ENCODE measurements at places on chromosomes 3 and 15.

DNA sequence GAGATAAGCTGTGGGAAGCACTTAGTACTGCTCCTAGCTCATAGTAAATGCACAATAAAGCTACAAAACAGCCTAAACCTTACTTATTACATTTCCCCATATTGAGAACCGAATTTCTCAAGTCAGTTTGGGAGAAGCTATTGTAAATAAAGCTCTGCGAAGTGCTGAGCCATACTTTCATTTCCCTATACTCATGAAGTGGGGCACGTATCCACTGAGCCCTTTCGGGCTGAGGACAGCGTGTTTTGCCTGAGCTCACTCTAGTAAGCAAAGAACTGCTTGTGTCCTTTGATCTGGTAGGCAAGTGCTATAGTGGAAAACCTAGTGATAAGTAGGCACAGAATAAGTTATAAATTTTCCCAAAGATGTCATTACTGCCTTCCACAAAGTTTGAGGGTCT lies 165.0 kb downstream of the RSL24D1 start:
- DNase-seq, result no peak

DNA sequence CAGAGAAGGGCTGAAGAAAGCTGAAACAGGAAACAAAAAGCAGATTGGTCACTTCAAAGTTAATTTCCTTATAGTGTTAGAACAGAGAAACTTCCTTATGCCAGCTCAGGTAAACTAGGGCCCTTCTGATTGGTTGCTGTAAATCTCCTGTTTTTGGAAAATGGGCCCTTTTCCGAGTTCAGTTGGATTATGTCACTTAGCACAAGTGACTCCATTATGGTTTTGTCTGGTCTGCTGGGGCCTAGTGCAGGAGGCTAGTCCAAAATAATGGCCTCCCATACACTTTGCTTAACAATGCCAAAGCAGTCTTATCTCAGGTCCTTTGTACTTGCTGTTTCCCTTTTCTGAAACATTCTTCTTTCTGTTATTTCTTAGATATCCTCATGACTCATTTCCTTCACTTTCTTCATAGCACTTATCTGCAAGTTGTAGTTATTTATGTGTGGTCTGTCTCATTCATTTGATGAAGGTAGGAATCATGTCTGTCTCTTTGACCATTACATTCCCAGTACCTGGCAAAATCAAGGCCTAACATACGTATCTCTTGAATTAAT lies 7.7 kb upstream of the DCP1A start:
- DNase-seq, result no peak

DNA sequence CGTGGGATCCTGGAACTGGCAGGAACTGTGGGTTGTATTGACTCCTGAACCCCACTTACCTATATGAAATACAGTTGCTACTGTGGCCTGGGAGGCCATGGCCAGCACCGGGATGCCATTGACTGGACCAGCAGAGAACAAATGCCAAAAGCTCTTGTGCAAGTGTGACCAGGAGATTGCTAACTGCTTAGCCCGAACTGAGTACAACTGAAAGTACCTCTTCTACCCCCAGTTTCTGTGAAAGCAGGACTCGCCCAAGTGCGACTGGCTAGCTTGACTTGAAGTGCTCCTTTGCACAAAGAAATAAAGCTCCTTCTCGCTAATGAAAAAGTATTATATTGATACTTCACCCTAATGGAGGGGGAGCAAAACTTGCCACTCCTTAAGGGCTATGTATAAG lies 101.3 kb upstream of the ATP11B start:
- DNase-seq, result no peak

- DNase-seq, result no peak
Measured at GRCh38 chr3:167032267-167032876, 347.7 kb downstream of the ZBBX start.

DNA sequence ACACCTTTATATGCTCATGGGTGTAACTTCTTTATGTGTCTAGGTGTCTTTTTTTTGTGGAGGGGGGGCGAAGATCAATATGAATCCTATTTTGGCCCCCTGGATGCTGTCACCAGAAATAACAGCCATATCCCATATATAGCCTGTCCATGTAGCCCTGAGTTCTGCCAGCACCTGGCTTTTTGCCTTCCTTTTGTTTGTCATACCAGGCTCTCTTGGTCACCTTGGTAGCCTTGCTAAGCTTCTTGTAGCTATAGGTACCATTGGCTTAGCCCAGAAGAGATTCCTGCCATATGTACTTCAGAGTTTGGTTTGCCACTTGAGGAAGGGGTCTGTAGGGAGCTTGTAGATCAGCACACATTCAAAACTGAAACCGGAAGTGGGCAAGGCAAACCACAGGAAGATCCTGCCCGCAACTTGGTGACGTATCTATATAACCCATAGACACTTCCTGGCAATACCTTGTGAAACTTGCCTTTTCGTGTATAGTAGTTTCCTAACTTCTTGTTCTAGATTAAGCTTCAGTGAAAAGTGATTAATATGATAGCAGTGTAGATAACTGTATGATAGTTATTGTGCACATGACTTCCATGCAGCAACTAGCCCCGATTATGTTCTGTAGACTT lies 11.9 kb downstream of the RASA2 start:
- no peak for DNase-seq

- no peak for DNase-seq
Measured at GRCh38 chr3:177482048-177482691, 284.9 kb upstream of the TBL1XR1 start.

- DNase-seq, result no peak
Measured at GRCh38 chr3:86673991-86674390, 317.0 kb downstream of the VGLL3 start.

GRCh38 chr15:97189162-97189780 lies 771.2 kb upstream of the ARRDC4 start:
- DNase-seq, result no peak

GRCh38 chr3:122646146-122646988 lies 34.3 kb upstream of the PARP14 start:
- no peak for DNase-seq

DNA sequence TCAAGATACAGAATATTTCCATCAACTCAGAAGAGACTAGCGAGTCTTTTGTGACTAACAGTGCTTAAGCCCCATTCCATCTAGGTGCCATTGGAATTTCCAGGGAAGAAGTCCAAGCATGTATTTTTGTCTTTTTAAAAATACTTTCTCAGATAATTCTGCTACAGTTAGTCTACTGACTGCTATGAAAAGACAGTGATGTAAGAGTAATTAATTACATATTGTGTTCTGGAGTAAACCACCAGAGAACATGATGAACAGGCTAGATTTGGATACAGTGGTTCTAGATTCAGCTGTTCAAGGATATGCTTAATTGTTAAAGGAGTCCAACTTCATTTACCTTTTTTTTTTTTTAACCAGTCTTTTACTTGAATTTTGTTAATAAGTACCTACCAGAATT lies 34.8 kb upstream of the PAK6 start:
- no peak for DNase-seq

DNA sequence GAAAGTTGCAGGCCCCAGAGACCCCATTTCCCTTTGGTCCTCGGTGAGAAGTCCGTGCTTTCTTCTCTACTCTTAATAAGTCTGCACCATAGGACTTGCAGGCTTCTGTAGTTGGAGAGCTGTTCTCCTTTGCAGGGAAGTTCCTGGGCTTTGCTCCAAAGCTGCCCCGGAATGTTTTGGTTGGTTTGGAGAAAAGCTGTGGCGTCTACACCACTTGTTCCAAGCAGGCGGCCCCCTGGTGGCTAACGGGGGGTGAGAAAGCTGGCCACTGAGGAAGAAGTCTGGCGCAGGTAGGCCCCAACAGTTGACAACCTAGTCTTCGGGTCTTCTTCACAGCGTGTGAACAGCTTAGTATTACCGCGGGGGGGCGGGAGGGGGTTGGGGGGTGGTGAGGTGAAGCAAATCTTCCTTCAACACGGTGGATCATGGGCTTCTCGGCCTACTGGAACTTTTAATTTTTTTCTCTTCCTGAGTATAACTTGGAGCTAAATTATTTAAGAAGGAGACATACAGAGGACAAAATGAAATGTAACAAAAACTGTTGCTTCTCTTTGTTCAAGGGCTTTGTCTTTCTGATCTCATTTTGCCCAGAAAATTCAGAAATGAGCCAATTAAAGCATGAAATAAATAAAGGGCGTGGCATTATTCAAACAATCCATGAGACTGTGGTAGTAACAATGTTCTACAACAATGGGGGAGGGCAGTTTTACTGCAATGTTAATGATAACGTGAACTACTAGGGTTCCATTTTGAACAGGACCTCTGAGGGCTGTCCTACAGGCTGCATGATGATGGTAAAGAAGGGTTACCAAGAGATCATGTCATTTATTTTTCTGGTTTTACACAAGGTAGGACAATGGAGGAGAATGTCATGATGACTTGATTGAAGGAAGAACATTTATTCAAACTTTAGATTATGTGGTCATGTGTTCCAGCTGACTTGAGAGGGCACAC lies 2.2 kb upstream of the THRB start:
- no peak for DNase-seq

DNA sequence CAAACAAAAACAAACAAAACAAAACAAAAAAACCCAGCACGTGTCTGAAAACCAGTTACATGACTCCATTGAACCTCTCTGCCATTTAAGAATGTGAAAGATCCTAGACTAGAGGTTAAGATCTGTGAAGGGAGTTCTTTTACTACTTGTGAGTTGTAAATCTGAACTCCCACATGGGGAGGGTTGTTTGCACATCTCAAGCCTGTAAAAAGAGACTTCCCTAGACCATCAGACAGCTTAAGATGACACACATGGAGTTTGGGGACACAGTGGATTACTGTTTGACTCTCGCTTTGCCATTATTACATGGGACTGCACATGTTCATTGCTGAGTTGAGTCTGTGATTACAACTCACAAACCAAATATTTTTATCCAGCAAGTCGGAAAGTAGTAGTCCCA lies 171.5 kb downstream of the SLC9A9 start:
- no peak for DNase-seq

- no peak for DNase-seq
Measured at GRCh38 chr3:138938056-138938876, 8.7 kb downstream of the FOXL2 start.
